T-helper 9 cell (primary cell): ENCODE measurements at places on chromosomes 7 and 10.

DNA sequence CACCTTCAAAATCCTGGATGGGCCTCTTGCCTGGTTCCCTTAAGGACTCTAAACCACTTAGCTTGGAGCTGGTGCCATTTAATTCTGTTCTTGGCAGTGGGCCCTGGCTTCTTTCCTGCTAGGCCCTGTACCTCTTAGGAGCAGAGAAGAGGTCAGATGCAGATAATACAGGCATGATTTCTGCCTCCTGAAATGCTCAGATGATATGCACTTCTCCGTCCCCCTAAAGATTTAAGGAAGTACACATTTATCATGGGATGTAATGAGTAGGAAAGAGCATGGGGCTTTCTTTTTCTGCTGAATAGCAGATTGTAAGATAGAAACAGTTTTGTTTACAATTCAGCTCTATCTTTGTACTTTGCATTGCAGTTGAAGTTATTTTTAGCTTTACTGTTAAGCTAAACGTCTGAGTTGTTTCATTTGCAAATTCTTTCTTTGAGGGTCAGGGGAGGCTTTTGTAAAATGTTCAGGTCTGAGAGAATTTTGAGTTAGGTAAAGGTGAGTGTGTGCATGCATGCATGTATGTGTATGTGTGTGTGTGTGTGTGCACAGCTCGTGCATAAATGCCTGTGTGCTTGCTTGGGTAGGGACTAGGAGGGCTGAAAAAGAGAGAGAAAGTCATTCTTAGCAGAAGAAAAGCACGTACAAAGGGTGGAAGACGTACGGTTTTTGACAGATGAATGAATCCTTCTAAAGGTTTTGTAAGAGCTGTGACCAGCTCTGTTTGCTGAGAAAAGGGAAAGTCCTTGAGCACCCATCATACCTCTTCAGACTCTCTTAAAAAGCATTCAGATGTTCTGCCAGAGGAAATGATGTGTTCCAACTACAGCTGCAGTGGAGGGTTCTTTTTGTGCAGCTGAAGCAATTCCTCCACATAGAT, 364.2 kb downstream of the AUTS2 start:
- no peak for DNase-seq

- DNase-seq, result no peak
These were observed 282.4 kb downstream of the TNS3 start for GRCh38 chr7:47299496-47299895.

DNA sequence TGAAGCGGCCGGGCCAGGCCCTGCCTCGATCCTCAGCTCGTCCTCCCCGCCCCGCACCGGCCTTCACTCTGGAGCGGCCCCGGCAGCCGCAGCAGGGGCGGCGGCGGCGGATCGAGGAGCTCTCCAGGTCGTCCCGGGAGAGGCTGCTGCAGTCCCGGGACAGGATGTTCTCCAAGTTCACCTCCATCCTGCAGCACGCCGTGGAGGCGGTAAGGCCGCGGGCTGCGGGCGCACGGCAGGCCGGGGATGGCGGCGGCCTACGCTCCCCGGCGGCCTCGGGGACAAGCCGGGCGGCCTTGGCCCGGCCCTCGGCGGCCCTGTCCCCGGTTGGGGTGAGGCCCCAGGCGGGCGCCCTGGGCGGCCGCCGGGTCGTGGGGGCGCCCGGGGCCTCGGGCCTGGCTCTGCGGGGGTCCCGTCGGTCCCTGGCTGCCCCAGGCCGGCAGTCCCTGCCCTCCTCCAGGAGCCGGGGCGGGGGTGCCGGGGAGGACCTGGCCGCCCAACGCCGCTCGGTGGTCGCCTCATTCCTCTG, 399 bp downstream of the FHIP2A start:
- no peak for DNase-seq

GRCh38 chr10:92719991-92720830, 30.5 kb downstream of the HHEX start:
- DNase-seq, result no peak

- no peak for DNase-seq
These were observed 67.0 kb upstream of the ARID5B start for GRCh38 chr10:61834519-61834918.

DNA sequence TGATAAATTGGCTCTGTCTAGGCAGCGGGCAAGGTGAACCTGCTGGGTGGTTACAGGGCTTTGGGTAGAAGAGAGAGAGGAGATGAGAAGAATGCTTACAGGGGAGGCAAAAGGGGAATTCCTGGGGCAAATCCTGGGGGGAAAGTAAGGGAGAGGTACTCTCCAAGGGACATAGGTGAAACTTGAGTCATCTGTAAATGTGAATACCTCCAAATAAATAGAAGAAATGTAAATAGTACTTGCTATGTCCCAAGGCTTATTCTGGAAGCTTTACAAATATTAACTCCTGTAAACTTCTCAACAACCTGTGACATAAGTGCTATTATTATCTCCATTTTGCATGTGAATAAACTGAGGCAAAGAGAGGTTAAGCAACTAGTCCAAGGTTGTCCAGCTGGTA, 57.7 kb upstream of the CDK13 start:
- DNase-seq, result no peak

DNA sequence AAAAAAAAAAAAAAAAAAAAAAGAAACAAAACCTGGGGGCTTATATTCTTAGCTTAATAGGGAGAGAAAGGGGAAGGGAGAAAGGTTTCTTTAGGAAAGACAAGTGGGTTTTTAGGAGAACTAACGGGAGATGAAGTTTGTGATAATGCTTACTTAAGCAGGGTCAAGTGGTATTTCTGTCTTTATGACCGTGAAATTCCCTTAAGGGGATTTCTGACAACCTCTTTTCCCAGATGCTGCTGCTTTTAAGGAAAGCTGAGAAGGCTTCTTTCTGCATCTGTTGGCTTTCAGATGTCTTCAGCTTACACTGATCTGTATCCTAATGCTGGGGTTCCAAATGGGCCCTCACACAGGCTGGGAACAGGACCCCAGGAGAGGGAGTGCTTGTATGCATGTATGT, 42.6 kb downstream of the ADAMTS14 start:
- no peak for DNase-seq

GRCh38 chr7:79502151-79502550, 48.7 kb upstream of the MAGI2 start:
- DNase-seq, result no peak

GRCh38 chr7:136183981-136184380, 206.8 kb upstream of the MTPN start:
- no peak for DNase-seq

GRCh38 chr7:28169230-28169629, 11.4 kb downstream of the JAZF1 start:
- DNase-seq, result no peak

DNA sequence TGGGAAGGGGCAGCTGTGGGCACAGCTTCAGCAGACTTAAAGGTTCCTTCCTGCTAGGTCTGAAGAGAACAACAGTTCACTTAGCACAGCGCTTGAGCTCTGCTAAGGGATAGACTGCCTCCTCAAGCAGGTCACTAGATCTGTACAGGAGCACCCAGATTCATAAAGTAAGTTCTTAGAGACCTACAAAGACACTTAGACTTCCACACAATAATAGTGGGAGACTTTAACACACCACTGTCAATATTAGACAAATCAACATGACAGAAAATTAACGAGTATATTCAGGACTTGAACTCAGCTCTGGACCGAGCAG, 140.9 kb downstream of the TFEC start:
- no peak for DNase-seq

- DNase-seq, result no peak
These were observed 1.9 kb downstream of the UBN2 start for GRCh38 chr7:139232904-139233303.

- no peak for DNase-seq
These were observed 70.9 kb upstream of the LOXL4 start for GRCh38 chr10:98338896-98339295.

DNA sequence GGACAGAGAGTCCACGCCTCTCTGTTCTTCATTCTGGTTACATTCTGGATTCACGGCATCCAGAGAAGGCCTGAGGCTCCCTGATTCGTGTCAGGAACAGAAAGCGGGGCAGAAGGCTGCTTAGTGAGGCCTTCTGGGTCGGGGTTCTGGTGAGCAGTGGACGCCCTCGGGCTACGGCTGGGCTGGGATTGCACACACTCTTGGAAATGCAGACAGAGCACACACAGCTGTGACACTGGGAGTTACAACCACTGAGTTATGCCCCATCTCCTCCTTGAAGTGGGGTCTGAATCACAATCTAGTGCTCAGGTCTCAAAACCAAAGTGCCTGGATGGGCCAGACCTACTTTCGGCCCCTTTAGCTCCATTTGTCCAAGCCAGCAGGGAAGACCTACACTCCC, 156.9 kb upstream of the GDF10 start:
- no peak for DNase-seq

GRCh38 chr7:36605261-36606051, 118.8 kb downstream of the AOAH start:
- DNase-seq, result no peak
